T-helper 1 cell (primary cell): ENCODE measurements at places on chromosomes 4 and X.

DNA sequence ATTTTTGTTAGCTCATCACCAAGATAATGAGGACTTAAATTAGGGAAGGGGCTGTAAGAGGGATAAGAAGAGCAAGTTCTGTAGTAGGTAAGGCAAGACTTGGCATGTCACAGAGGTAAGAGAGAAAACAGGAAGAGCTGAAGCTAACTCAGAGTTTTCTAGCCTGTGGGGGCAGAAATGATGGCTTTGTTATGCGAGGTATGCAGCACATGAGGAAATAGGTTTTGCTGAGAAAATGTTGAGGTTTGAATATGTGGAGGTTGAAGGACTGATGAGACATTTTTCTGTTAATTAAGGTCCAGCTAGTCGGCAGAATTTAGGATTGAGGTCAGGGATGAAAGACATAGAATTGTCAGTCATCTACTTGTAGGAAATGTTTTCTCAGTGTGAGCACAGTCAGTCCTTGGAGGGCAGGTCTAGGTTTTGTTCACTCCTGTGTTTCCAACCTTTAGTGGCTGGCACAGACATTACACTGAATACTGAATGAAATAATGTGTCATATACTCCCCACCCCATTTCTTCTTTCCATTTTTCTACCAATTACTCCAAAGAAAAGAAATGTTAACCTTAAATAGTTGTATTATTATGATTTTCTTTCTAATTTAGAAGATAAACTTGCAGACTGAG is 154.0 kb upstream of the AADAT start:
- DNase-seq, result no peak

DNA sequence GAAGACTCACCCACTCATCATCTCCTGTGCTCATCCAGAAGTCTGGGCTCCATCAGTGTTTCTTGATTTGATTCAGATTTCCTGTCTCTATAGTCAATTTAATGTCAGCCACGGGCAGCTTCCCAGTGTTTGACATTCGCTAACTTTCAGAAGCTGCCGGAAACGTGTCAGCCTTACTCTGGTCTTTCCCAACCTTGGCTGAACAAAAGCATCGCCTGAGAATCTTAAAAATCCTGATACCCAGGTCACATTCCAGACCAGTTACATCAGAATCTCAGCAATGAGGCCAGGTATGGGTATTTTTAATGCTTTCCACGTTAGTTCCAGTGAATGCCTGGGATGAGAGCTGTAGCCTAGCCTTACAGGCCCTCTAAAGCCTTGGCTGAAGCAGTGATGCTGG is 233.8 kb downstream of the FRMPD4 start:
- no peak for DNase-seq

GRCh38 chr4:173527103-173527891 is 2.7 kb downstream of the HAND2 start:
- no peak for DNase-seq

- no peak for DNase-seq
These were observed 63.1 kb downstream of the NSUN7 start for GRCh38 chr4:40812856-40813255.

- no peak for DNase-seq
These were observed 6.8 kb downstream of the HTT-AS start for GRCh38 chr4:3067473-3068001.

DNA sequence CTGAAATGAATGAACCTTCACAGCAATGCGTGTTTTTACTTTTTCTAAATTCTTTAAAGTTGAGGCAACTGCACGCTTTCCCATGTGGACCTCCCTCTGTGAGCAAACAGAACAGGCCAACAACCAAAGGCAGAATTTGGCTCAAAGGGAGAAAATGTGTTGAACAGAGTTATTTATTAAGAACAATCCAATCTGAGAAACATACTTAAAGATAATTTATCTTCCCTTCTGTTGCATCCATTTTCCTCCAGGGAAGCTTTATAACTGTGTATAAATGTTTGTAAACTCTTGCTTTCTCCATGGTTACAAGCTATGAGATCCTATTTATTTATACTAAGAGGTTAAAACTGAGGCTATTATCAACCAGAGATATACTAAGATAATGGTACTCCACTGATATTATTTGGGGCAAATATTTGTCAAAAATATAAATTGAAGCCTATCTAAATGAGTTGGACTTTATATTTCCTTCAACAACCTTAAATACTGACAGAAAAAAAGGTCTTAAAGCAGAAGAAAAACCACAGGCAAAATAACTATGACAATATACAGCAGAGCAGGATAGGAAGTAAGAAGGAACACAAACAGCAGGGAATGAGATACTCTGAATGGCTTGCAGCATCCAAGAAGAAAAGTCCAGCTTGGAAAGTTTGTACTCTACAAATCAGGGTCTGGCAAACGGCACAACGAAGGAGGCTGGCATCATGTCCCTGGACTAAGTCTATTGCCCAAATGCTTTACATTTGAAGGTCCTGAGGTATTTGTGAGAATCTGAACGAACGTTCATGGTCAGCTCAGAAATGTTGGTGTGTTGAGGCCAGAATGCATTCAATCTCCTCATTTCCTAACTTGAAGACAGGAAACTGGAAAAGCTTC is 663.2 kb upstream of the INTU start:
- no peak for DNase-seq
